ENCODE measurements at places on chromosomes 2 and 18. TPM values are rescaled to one million over a fixed set of nuclear protein-coding genes. Genes with fewer than 3 reads are reported as not detected.

The ORMDL1 gene
- total RNA-seq: 30.5 TPM

The ABCG8 gene
- total RNA-seq: not detected

The CFC1 gene
- not detected for total RNA-seq

The CPLX4 gene
- total RNA-seq: not detected

The CEP76 gene
- 9.2 TPM for total RNA-seq

The KANSL1L gene
- total RNA-seq: 1.5 TPM

The KCNF1 gene
- 0.35 TPM for total RNA-seq

The KRTCAP3 gene
- 44.1 TPM for total RNA-seq

The LINC00305 gene
- total RNA-seq: not detected

The BOK gene
- total RNA-seq: 48.3 TPM

The TACR1 gene
- total RNA-seq: not detected

The POTEJ gene
- total RNA-seq: not detected

The PRKAG3 gene
- not detected for total RNA-seq

The GKN1 gene
- not detected for total RNA-seq

The CCDC68 gene
- total RNA-seq: 0.79 TPM

The PTPN18 gene
- total RNA-seq: 10.8 TPM

The FEV gene
- not detected for total RNA-seq

The EVX2 gene
- total RNA-seq: not detected

The CAPN14 gene
- 4.0 TPM for total RNA-seq

The SPHKAP gene
- not detected for total RNA-seq

The HPCAL1 gene
- 37.9 TPM for total RNA-seq

The ERICH2 gene
- total RNA-seq: 0.60 TPM

The IER3IP1 gene
- total RNA-seq: 16.4 TPM

The PROM2 gene
- 53.7 TPM for total RNA-seq

The PSME4 gene
- 44.3 TPM for total RNA-seq

The FTCDNL1 gene
- total RNA-seq: 0.09 TPM

The COL3A1 gene
- 16.9 TPM for total RNA-seq

The DNAH7 gene
- 0.07 TPM for total RNA-seq

The TAF1B gene
- total RNA-seq: 4.4 TPM

The CGREF1 gene
- 0.70 TPM for total RNA-seq

The HADHB gene
- total RNA-seq: 116 TPM

The TMEM17 gene
- 2.3 TPM for total RNA-seq

The PREB gene
- total RNA-seq: 59.9 TPM

The ZBTB7C gene
- 2.6 TPM for total RNA-seq

The GPR17 gene
- total RNA-seq: not detected

The TXNDC2 gene
- total RNA-seq: not detected

The KCNE4 gene
- 0.35 TPM for total RNA-seq

The STAT4 gene
- 2.6 TPM for total RNA-seq

The ECEL1 gene
- total RNA-seq: not detected

The GPR45 gene
- total RNA-seq: not detected

The COLEC11 gene
- not detected for total RNA-seq

The OTOS gene
- not detected for total RNA-seq
